CD4-positive, alpha-beta T cell (primary cell): ENCODE measurements at places on chromosomes 6 and 20. TPM values are rescaled to one million over a fixed set of nuclear protein-coding genes. Genes with fewer than 3 reads are reported as not detected.
A peak's percentile ranks its signal among the peaks of the same experiment; 100 is the strongest.

DNA sequence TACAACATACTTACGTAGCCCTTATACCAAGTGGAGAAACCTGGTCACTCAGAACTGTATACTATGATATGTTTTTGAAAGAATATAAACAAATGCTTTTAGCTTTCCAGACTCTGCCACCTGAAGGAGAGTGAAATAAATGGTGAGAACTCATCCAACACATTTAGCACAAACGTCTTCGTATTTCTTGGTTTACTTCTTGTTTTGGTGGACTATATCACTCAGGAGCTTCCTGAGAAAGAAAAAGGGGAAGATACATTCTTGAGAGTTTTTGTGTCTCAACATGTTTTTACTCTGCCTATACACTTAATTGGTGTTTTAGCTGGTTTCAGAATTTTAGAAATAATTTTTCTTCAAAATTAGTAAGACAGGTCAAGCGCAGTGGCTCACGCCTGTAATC lies 19.4 kb upstream of the CTAGE9 start:
- H3K27me3 ChIP-seq: no peaks in the 10 kb centered on the region
- no peaks in the 10 kb centered on the region for H3K36me3 ChIP-seq

- H3K27ac ChIP-seq: peak overlapping the region; percentile 38
- peaks cover 74% of the 10 kb centered on the region for H3K4me1 ChIP-seq
- peaks cover 26% of the 10 kb centered on the region for H3K36me3 ChIP-seq
These were observed 62.7 kb downstream of the FYN start for GRCh38 chr6:111810294-111811131.

DNA sequence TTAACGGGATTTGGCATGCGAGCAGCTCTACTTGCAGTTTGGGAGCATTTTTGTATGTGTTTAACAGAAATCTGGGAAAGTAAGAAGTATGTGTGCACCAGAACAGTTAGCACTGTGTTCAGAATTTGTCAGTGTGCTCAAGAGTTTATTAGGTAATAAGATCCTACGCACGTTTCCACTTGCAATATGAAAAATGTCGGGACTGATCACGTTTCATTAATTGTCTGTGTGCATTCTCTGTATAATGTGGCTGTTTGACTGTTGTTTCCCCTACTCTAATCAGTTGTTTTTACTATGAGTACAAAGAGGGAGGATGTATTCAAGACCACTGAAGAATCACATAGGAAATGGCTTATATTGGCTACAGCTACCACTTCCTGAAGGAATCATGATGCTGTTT lies 349.7 kb upstream of the POU3F2 start:
- no peak overlapping the region for H3K4me3 ChIP-seq
- no peaks in the 10 kb centered on the region for H3K4me1 ChIP-seq
- no peak overlapping the region for H3K27ac ChIP-seq
- H3K36me3 ChIP-seq: no peaks in the 10 kb centered on the region
- DNase-seq: no peak

- no peaks in the 10 kb centered on the region for H3K36me3 ChIP-seq
- no peak overlapping the region for H3K27ac ChIP-seq
- no peaks in the 10 kb centered on the region for H3K27me3 ChIP-seq
- no peaks in the 10 kb centered on the region for H3K4me1 ChIP-seq
These were observed 24.9 kb downstream of the COL21A1 start for GRCh38 chr6:56222499-56222898.

GRCh38 chr6:10960171-10960570 lies 73.3 kb downstream of the SYCP2L start:
- H3K36me3 ChIP-seq: no peaks in the 10 kb centered on the region
- no peak overlapping the region for H3K4me3 ChIP-seq
- DNase-seq: no peak
- no peaks in the 10 kb centered on the region for H3K4me1 ChIP-seq
- H3K27me3 ChIP-seq: no peaks in the 10 kb centered on the region
- H3K27ac ChIP-seq: no peak overlapping the region

DNA sequence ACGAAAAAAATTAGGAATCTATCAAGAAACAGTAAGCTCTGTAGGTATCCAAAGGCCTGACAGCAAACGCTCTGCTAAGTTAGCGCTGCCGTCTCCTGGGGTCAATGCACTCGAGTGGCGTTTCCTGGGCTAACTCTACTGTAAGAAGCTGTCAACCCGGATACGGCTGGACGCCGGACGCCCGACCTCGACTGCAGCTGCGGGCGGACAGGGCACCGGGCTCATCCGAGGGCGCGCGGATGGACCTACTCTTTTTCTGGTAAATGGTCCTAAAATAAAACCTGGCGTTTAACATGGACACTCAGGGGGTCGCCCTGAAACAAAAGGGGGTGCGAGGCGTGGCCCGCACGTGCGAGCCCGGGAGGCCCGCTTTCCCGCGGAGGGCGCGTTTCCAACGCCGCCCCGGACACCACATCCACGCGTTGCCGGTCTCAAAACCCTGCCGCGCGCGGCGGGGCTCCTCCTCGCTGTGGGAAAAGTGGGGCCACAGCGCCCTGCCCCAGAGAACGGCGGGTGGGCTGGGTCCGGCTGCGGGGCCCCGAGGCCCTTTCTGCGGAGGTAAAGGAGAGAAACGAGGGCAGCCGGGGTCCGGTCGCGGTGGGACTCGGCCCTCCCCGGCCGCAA lies 537 bp downstream of the TCP1 start:
- H3K36me3 ChIP-seq: peaks cover 61% of the 10 kb centered on the region
- H3K27ac ChIP-seq: peak overlapping the region; percentile 88
- peak; percentile 57 for DNase-seq
- no peaks in the 10 kb centered on the region for H3K27me3 ChIP-seq
- peaks cover 37% of the 10 kb centered on the region for H3K4me1 ChIP-seq

DNA sequence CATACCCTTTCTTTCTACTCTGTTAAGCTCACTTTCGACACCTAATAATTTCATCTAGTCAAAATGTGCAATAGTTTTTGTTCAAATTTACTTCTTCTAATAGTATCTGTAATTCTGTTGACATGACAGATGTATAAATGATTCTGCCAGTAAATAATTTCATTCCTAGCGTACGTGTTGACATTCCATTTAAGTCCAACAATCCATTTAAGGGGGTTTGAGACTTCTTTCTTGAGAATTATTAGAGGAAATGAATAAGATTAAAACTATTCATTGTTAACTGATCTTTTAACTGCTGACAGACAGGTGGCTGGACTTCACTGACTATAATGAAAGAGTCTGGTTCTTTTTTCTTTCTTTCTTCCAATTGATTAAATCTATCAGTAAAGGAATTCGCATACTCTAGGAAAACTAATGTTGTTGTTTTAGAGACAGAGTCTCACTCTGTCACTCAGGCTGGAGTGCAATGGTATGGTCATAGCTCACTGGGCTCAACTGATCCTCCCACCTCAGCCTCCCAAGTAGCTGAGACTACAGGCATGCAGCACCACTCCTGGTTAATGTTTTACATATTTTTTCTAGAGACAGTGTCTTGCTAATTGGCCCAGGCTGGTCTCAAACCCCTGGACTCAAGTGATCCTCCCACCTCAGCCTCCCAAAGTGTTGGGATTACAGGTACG lies 55.9 kb downstream of the MAP3K5 start:
- H3K27ac ChIP-seq: no peak overlapping the region
- H3K36me3 ChIP-seq: no peaks in the 10 kb centered on the region
- peaks cover 18% of the 10 kb centered on the region for H3K4me1 ChIP-seq

DNA sequence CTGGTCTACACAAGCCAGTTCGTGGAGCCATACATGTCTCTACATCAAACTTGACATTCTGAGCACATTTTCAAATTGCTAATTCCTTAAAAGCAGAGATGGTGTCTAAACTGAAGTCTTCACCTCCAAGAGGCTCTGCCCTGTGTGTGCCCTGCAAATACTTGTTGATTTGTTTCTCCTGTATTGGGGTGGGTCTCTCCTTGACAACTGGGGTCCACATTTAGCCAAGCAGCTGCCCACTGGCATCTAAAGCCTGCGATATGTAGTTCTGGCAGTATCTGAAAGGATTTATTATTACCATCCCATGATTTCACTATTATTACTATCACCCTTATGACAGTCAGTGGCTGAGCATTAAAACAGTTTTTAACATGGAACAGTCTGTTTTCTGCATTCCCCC lies 45.9 kb upstream of the PKHD1 start:
- no peaks in the 10 kb centered on the region for H3K27me3 ChIP-seq
- no peaks in the 10 kb centered on the region for H3K36me3 ChIP-seq
- H3K4me1 ChIP-seq: peaks cover 3% of the 10 kb centered on the region

- no peak overlapping the region for H3K27ac ChIP-seq
- no peaks in the 10 kb centered on the region for H3K4me1 ChIP-seq
- no peak overlapping the region for H3K4me3 ChIP-seq
- no peaks in the 10 kb centered on the region for H3K36me3 ChIP-seq
- DNase-seq: no peak
These were observed 100.5 kb downstream of the ASCC3 start for GRCh38 chr6:100780648-100781047.

- H3K27me3 ChIP-seq: no peaks in the 10 kb centered on the region
- H3K4me1 ChIP-seq: peaks cover 6% of the 10 kb centered on the region
These were observed 11.0 kb downstream of the RMND1 start for GRCh38 chr6:151440930-151441329.

GRCh38 chr6:105815661-105816555 lies 270.2 kb upstream of the PRDM1 start:
- no peaks in the 10 kb centered on the region for H3K36me3 ChIP-seq
- no peak for DNase-seq
- no peaks in the 10 kb centered on the region for H3K27me3 ChIP-seq
- no peak overlapping the region for H3K27ac ChIP-seq
- H3K4me3 ChIP-seq: no peak overlapping the region

DNA sequence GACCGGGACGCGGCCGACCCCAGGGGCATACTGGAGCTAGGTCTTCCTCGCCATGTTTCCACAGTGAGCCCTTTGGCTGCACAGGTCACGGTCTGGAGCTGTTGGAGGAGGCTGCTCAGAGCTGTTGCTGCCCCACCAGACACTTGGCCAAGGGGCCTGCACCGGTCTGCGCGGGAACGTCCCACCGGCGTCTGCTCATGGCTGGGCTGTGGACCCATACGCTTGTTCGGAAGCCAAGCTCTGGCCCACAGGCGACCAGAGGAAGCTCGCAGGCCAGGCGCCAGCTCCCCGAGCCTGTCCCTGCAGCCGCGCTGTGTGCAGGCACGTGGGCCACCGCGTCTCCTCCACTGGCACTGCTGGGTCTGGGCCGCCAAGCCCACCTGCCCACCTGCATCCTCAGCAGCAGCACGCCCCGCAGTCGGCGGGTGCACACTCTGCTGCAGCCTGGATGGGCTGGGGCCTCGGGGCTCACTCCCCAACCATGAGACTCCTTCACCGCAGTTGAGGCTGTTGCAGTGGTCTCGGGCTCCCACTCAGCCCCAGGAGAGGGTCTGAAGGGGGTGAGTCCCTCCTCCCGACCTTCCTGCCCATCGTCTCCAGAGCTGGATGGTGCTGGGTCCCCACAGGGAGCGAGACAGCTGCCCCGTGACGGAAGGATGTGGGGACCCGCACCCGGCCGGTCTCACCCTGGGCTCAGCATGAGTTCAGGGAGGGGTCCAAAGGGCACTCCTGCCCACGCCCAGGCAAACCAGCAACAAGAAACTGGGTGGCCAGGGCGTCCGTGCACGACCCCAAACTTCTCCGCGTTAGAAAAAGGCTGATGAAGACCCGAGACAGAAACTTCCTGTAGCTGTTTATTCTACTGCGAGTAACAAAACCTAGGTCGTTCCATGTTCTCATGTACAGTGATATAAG lies 15.5 kb upstream of the TCFL5 start:
- H3K4me3 ChIP-seq: no peak overlapping the region
- peaks cover 30% of the 10 kb centered on the region for H3K4me1 ChIP-seq
- no peak for DNase-seq
- H3K36me3 ChIP-seq: peaks cover 21% of the 10 kb centered on the region

- no peaks in the 10 kb centered on the region for H3K4me1 ChIP-seq
- no peak overlapping the region for H3K4me3 ChIP-seq
These were observed 73.1 kb upstream of the IPCEF1 start for GRCh38 chr6:154429711-154430110.

GRCh38 chr6:94454231-94454630 lies 1034.9 kb upstream of the EPHA7 start:
- H3K36me3 ChIP-seq: no peaks in the 10 kb centered on the region
- no peak overlapping the region for H3K27ac ChIP-seq
- no peak for DNase-seq
- no peak overlapping the region for H3K4me3 ChIP-seq
- H3K27me3 ChIP-seq: no peaks in the 10 kb centered on the region

DNA sequence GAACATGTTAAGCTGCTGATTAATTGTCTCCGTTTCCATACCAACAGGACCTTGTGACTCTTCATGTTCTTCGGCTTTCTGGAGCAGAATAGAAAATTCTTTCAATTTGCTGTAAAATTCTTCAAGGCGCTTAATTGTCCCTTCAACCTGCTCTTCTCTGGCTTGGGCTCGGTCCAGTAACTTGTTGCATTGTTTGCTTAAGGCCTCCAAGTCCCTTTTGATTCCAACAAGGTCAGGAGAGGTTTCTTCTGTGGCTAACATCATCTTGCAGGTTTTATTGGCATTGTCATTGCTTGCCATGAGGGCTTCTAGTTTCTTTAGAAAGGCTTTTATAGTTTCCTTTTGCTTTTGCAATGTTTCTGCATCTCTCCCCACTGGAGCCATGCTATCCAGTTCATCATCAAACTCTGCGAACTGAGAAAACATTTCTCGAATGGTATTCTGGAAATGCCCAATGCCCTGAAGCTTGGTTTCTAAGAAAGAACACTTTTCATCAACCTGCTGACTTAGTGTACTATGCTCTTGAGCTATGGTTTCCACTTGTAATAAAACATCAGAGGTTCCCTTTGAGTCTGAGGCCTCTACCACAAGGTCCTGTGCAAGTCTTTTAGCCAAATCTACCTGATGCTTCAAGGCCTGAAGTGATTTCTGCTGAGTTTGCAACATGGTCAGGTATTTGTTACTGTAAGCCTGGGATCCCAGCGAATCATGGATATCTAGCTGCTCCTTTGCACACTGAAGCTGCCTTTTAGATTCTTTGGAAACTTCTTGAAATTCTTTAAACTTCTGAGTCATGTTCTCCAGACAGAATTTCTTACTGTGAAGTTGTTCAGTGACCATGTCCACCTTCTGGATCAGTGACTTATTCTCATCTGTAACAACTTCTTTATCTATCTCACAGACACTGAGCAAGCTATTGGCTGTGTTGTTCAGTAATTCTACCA lies 90.2 kb downstream of the DST start:
- no peaks in the 10 kb centered on the region for H3K27me3 ChIP-seq
- DNase-seq: no peak
- H3K4me3 ChIP-seq: no peak overlapping the region
- H3K4me1 ChIP-seq: no peaks in the 10 kb centered on the region
- H3K27ac ChIP-seq: no peak overlapping the region

GRCh38 chr20:53735536-53736050 lies 142.0 kb upstream of the ZNF217 start:
- no peaks in the 10 kb centered on the region for H3K36me3 ChIP-seq
- no peaks in the 10 kb centered on the region for H3K27me3 ChIP-seq
- H3K4me3 ChIP-seq: no peak overlapping the region
- no peak overlapping the region for H3K27ac ChIP-seq
- H3K4me1 ChIP-seq: peaks cover 15% of the 10 kb centered on the region

- peaks cover 14% of the 10 kb centered on the region for H3K4me1 ChIP-seq
- no peak overlapping the region for H3K27ac ChIP-seq
- DNase-seq: no peak
- no peak overlapping the region for H3K4me3 ChIP-seq
These were observed 3.8 kb upstream of the HMGA1 start for GRCh38 chr6:34232901-34233300.

GRCh38 chr6:3139090-3139903 lies 18.0 kb downstream of the TUBB2A start:
- H3K36me3 ChIP-seq: peaks cover 13% of the 10 kb centered on the region
- no peak for DNase-seq
- no peak overlapping the region for H3K4me3 ChIP-seq

The OPRL1 gene
- 1.0 TPM for total RNA-seq

The KIAA1755 gene
- total RNA-seq: not detected

The KCNG1 gene
- not detected for total RNA-seq

The GPX6 gene
- total RNA-seq: not detected

The CPNE5 gene
- 0.28 TPM for total RNA-seq

The TP53TG5 gene
- total RNA-seq: 0.36 TPM
